Right hindlimb (tissue), 1 donor: ENCODE measurements at places on chromosomes 6 and 20.

GRCh38 chr6:164130151-164130550 lies 715.6 kb downstream of the QKI start:
- peak; percentile 33 for DNase-seq

- no peak for DNase-seq
Observed at GRCh38 chr20:54350415-54350814, 125.0 kb upstream of the DOK5 start.

GRCh38 chr6:108497883-108498282 lies 62.8 kb upstream of the FOXO3 start:
- DNase-seq: peak; percentile 34

- no peak for DNase-seq
Observed at GRCh38 chr6:106063448-106063850, 22.7 kb upstream of the PRDM1 start.

- DNase-seq: no peak
Observed at GRCh38 chr6:109478222-109478805, 4.7 kb downstream of the ZBTB24 start.

GRCh38 chr20:4330011-4330410 lies 314.7 kb upstream of the RNF24 start:
- DNase-seq: no peak

GRCh38 chr20:45354423-45355208 lies 6.4 kb upstream of the SDC4 start:
- DNase-seq: no peak

GRCh38 chr6:152218887-152219286 lies 411.4 kb downstream of the ESR1 start:
- no peak for DNase-seq

- no peak for DNase-seq
Observed at GRCh38 chr6:92050216-92050615, 1369.1 kb downstream of the EPHA7 start.

- no peak for DNase-seq
Observed at GRCh38 chr6:129959358-129959930, 58.9 kb upstream of the L3MBTL3 start.

- peak; percentile 76 for DNase-seq
Observed at GRCh38 chr20:50304501-50304856, 113.8 kb downstream of the CEBPB start.

DNA sequence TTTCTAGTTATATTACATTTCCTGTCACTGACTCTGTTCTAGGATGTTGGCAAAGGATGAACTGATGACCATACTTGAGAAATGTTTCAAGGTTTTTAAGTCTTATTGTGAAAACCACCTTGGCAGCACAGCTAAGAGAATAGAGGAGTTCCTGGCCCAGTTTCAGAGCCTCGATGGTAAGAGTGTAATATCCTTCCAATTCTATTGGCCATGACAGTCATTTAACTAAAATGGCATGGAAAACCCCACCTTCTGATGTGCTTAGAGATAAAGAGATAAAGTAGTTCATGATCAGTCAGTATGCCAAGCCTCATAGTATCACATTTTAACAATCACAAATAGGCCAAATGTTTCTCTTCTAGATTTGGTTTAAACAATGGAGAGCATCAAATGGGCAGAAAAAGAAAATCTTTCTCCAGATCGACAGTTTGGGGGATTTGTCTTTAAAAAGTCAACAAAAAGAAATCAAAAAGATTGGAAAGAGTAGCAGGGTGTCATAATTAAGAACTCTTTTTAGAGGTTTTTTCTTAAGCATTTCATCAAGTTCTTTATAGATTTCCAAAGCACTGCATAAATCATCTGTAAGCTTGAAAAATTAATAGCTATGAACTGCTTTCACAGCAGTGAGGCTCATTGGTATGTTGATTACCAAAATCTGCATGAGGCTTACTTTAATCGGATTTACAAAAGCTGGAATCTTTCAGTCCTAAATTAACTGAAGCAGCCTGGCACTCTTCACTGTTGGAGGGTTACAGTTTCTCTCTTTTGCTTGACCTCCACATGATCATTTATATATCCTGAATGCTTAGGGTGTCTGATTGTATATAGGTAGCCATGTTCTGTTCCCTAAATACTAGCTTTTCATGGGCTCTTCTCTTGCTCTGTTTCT lies 48.7 kb downstream of the AKIRIN2 start:
- DNase-seq: no peak

GRCh38 chr20:41176711-41177552 lies 39.6 kb downstream of the PLCG1 start:
- no peak for DNase-seq

GRCh38 chr6:7673063-7673536 lies 52.8 kb upstream of the BMP6 start:
- DNase-seq: peak; percentile 62

DNA sequence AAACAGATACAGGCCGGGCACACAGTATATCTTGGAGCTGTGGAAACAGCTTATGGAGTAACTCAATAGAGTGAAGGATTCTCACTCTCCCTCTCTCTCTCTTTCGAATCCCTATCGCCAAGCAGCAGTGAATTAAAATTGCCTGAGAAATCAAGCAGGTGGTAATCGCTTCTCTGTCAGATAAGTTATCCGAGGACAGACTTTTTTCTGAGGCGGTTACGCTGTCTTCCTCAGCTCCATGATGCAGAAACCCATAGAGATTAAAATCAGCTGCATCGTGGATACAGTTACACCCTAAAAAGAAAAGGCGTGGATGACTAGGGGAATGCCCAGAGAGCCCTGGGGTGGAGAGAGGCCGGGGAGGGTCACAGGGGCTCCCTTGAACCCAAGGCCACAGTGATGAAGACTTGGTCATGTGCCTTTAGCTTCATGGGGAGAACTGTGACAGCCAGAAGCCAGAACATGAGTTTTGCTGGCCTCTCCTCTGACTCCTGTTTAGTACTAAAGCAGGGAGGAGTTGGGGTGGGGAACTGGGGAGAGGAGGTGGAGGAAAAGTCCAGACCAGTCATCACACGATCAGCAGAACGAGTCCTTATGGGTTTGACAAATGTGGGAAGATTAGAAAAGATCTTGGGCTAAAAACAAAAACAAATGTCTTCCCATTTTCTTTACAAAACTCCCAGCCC lies 138.8 kb upstream of the JARID2 start:
- no peak for DNase-seq

- DNase-seq: no peak
Observed at GRCh38 chr6:1774226-1774915, 164.7 kb downstream of the FOXC1 start.

DNA sequence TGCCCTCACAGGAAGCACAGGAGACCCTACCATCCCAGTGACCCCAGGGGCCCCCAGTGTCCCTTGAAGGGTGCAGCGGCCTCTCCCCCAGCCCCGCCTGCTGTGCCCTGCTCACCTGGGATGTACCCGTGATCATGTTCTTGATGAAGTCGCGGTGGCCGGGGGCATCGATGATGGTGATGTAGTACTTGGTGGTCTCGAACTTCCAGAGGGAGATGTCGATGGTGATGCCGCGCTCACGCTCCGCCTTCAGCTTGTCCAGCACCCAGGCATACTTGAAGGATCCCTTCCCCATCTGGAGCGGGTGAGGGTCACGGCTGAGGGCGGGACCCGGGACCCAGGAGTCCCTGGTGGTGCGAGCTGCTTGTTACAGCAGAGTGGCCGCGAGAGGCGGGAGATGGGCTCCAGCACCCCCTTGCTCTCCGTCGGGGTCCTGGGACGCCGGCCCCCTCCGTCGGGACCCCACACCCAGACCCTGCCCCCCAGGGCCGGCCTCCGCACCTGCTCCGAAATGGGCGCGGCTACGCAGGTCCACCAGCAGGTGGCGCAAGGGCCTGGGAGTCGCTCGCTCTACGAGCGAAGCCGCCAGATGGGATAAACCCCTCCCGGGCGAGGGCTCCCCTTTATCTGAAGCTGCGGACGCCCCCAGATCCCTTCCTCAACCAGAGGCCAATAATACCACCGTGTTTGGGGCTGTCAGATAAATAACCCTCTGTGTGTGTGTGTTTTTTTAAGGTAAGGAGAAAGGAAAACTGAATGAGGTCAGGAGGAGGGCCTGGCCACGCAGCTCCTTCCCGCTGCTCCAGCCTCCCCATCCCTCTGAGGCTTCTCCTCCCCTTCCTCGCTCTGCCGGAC lies 2.9 kb downstream of the EEF1A2 start:
- DNase-seq: no peak

DNA sequence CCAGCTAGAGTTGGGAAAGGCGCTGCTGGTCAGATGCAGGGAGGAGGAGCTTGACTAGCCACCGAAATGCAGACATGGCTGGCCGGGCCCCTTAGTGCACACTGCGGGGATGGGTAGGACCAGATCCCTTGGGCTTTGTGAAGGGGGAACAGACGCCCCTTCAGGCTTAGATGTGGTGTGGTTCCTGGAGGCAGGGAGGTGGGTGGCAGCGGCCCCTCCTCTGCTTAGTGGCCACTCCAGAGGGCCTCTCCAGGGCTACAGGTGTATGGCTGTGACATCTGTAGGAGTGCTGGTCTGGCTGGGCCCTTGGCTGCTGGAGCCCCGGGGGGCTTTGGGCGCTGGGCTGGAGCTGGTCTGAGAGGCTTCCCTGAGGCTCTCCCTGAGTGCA lies 5.9 kb downstream of the CCND3 start:
- peak; percentile 32 for DNase-seq

- no peak for DNase-seq
Observed at GRCh38 chr20:17223553-17223952, 3.3 kb upstream of the PCSK2 start.

DNA sequence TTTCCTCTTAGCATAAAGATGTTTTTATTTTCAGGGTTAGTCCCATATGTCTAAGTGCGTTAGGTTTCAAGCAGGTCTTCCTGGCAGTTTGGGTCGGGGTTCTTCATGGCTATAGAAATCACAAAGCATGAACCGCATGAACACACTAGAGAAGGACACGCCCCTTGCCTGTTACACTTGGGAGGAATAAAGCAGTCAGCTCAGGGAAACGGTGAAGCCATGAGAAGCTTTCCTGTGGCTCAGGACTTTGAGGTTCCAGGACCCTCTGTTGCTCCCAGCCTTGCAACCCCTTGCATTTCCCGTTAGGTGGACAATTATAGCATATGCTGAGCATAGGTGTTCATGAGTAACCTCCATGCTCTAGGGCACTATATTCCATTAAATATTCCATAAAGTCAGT lies 96.7 kb downstream of the SYCP2 start:
- no peak for DNase-seq

GRCh38 chr6:40882323-40882997 lies 156.6 kb downstream of the UNC5CL start:
- DNase-seq: peak; percentile 24

DNA sequence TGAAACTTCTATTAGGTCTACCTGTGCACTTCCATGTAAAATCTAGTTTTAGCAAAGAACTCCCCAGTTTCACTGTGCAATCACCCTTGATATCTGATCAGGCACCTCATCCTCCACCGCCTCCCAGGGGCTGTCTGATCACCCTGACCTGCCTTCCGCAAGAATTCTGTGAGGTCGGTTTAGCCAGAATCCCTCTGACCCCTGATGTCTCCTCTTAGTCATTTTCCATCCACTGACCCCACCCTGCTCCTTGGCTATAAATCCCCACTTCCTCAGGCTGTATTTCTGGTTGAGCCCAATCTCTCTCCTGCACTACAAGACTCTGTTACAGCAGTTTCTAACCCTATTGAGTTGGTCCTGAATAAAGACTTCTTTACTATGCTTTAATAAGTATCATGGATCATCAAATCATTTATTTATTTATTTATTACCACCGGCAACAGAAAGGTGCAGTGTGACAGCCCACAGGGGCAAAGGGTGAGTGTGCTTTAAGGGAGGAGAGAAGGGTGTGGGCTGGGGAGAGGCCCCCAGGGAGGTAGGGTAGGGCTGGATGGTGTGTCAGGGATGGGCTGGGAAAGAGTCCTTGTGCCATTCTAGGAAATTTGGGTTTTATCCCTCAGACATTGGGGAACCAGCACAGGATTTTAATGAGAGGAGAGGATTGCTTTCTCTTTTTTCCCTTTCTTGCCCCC lies 11.2 kb upstream of the SERPINB6 start:
- no peak for DNase-seq

DNA sequence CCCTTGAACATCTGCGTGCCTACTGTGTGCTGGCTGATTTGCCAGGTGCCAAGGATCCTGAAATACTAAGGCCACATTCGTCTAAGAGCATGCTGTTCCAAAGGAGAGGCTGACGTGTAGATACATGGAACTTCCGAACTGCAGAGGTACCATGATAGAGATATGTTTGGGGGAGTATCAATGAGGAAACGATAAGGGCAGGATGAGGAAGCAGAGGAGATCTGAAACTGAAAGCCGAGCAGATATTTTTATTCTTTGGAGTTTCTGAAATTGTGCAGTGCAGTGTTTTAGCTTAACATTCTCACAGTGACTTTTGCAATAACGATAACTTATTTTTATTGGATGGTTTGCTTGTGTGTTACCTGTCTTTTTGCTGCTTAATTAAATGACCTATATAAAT lies 24.3 kb downstream of the BMP6 start:
- DNase-seq: no peak

DNA sequence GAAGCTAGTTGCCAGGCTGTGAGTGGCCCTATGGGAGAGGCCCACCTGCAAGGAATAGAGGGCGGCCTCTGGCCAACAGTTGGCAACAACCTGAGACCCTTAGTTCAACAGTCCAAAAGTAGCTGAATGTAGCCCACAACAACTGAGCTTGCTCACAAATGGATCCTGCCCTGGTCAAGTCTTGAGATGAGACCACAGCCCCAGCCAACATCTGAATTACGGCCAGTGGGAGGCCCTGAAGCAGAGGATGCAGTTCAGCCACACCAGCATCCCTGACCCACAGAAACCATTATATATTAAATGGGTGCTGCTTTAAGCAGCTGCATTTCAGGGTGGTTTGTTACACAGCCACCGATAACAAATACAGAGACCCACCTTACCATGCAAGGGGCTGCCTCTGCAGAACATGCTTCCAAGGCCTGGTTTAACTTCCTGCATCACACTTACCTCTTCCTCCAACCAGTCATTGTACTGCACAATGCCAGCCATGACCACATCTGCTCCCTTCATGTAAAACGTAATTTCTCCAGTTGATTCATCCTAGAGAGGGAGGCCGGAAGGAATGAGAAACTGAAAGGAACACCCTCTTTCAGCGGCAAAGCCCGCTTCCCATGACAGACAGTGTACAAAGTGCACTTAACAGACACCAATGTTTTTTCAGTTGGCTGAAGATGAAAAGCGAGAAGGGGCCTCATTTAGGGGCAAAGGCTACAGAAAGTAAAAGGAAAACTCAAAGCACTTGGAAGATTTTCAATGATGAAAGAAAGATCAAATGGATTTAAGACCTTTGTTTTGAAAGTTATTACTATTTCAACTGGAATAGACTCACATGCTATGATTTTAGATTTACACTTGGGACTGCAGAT lies 86.2 kb upstream of the NFATC2 start:
- no peak for DNase-seq

DNA sequence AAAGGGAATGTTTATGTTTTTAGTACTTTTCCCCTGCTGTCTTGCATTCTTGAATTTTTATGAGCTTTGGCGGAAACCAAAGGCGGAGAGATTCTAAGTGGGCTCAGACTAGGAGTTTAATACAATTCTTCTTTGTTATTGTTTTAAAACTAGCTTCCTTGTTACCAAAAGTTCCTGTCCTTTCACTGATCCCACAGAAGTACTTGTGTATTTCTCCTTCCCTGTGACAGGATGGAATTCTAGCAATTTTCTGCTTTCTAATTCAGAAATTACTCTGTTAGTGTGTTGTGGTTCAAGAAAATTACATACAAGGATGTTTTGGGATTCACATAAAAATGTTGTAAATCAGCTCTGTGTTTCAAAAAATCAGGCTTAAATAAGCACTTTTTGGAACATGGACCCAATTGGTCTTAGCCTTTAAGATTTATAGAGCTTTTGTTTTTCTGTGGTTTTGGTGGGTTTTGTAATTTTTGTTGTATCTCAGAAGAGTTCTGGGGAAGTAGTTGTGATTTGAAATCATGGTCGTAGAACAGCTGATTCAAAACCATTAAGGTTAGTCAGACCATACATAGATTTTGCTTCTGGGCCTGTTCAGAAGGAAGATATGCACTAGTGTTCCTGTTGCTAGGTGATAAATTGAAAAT lies 17.6 kb upstream of the CTAGE9 start:
- DNase-seq: no peak
